Left lung (tissue), 14 donors: ENCODE measurements at places on chromosomes 7 and 10. TPM values are rescaled to one million over a fixed set of nuclear protein-coding genes. Genes with fewer than 3 reads are reported as not detected.

TMEM236 gene
- 0.21 TPM for polyA plus RNA-seq

PPP1R17 gene
- polyA plus RNA-seq: not detected

LGI1 gene
- polyA plus RNA-seq: 0.13 TPM

PROSER2 gene
- polyA plus RNA-seq: 2.3 TPM

SAP25 gene
- 9.5 TPM for polyA plus RNA-seq

NODAL gene
- polyA plus RNA-seq: 1.3 TPM

DNA2 gene
- 10.0 TPM for polyA plus RNA-seq

FMC1 gene
- 17.2 TPM for polyA plus RNA-seq

DCLRE1A gene
- polyA plus RNA-seq: 12.4 TPM
